ENCODE measurements at places on chromosomes 7 and 10. TPM values are rescaled to one million over a fixed set of nuclear protein-coding genes. Genes with fewer than 3 reads are reported as not detected.

CLRN3 gene
- not detected for total RNA-seq

DNA sequence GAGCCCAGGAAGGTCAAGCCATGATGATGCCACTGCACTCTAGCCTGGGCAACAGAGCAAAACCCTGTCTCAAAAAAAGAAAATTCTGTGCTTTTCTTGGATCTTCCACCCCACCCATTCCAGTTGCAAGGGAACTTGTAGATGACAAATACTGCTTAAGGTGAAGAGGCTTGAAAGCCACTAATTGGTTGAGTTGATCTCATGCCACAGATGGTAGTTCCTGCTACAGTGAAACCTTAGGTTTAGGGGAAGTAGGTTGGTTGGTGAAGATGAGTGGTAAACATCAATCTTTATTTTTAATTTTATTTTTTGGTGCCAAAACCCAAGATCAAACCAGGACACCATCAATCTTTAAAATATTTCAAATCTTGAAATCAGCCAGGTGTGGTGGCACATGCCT, 2.9 kb upstream of the GDI2 start:
- no peaks in the 10 kb centered on the region for H3K27me3 ChIP-seq
- DNase-seq = no peak
- H3K27ac ChIP-seq = peak overlapping the region; percentile 36

DNA sequence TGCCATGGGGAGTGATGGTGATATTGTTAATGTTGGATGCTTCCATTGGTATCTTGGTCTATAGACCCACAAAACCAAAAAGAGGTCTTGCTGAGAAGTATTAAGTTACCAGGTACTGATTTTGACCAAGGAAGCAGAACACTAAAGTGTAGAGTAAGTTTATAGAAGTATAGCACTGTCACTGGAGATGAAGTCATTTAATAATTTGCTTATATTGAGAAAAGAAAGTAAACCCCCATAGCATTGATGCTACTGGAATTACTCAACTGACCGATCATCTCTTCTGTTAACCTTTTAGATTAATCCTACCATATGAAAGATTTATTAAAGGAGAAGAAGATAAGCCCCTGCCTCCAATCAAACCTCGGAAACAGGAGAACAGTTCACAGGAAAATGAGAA, 183.2 kb downstream of the RTKN2 start:
- no peak for DNase-seq
- H3K4me1 ChIP-seq = peaks cover 79% of the 10 kb centered on the region
- no peaks in the 10 kb centered on the region for H3K27me3 ChIP-seq
- no peak overlapping the region for H3K4me3 ChIP-seq
- H3K27ac ChIP-seq = peak overlapping the region; percentile 88

DNA sequence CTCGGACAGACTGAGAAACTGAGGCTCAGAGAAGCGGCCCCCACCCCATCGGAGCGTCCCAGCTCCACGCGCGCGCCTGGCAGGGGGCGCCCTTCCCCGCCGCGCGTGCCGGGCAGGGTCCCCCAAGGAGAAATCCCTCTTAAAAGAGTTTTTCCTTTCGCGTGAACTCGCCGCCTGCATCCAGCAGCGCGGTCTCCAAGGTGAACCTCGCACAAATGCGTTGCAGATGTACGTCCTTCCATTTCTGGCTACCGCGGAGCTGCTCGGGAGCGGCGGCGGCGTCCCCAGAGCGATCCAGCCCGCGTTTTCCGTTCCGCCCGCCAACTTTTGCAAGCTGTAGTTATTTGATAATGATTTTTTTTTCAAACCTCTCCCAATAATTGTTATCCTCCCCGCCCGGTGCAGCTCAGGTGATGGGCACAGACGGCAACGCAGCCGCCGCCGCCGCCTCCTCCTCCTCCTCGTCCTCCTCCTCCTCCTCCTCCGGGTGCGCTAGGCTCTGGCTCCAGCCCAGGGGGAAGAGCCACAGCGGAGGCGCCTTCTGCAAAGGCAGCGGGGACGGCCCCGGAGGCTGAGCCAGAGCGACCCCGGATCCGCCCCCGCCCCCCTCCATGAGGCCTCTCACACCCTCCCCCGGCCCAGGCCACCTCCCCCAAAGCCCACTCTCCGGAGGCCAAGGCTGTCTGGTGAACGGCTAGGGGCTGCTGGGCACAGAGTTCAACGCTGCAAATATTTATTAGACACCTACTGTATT, 74.0 kb upstream of the CUX1 start:
- peak overlapping the region; percentile 75 for H3K4me3 ChIP-seq
- no peaks in the 10 kb centered on the region for H3K36me3 ChIP-seq
- peak; percentile 63 for DNase-seq
- H3K27me3 ChIP-seq = no peaks in the 10 kb centered on the region

IGF2BP3 gene
- total RNA-seq = 0.29 TPM

CLCN1 gene
- total RNA-seq = not detected

Measured in activated naive CD4-positive, alpha-beta T cell treated with anti-CD3 and anti-CD28 coated beads for 36 hours (primary cell).